ENCODE measurements at places on chromosomes 16 and 17.

GRCh38 chr17:50833510-50834428, 1.6 kb upstream of the WFIKKN2 start:
- DNase-seq = no peak

GRCh38 chr16:23863511-23864422, 28.0 kb downstream of the PRKCB start:
- no peak for DNase-seq

DNA sequence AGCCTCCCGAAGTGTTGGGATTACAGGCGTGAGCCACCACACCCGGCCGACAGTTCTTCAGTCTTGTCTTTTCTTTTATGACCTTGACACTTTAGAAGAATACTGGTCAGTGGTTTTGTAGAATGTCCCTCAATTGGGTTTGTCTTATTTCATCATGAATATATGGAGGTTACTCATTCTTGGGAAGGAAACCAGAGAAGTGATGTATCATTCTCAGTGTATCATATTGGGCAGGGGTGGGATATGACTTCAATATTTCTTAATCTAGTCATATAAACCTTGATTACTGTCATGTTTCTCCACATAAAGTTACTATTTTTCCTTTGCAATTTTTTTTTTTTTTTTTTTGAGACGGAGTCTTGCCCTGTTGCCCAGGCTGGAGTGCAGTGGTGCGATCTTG, 36.9 kb downstream of the SNTB2 start:
- no peak for DNase-seq

GRCh38 chr17:78805301-78805700, 23.2 kb upstream of the CYTH1 start:
- no peak for DNase-seq

DNA sequence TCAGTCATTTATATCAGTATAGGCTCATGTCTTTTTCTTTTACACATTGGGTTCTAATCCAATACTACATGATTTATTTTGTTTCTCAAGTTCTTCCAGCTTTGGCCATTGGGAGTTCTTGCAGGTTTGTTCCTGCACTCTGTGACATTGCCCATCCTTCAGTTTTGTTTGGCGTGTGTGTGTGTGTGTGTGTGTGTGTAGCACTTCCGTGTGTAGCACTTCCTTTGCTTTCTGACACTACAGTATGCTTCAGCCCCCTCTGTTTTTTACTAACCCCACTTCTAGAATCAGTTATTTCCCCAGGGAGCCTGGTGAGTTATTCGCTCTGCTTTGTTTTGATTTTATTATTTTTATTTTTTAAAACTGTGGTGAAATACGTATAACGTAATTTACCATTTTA, 75.6 kb upstream of the LGALS9 start:
- DNase-seq = no peak

DNA sequence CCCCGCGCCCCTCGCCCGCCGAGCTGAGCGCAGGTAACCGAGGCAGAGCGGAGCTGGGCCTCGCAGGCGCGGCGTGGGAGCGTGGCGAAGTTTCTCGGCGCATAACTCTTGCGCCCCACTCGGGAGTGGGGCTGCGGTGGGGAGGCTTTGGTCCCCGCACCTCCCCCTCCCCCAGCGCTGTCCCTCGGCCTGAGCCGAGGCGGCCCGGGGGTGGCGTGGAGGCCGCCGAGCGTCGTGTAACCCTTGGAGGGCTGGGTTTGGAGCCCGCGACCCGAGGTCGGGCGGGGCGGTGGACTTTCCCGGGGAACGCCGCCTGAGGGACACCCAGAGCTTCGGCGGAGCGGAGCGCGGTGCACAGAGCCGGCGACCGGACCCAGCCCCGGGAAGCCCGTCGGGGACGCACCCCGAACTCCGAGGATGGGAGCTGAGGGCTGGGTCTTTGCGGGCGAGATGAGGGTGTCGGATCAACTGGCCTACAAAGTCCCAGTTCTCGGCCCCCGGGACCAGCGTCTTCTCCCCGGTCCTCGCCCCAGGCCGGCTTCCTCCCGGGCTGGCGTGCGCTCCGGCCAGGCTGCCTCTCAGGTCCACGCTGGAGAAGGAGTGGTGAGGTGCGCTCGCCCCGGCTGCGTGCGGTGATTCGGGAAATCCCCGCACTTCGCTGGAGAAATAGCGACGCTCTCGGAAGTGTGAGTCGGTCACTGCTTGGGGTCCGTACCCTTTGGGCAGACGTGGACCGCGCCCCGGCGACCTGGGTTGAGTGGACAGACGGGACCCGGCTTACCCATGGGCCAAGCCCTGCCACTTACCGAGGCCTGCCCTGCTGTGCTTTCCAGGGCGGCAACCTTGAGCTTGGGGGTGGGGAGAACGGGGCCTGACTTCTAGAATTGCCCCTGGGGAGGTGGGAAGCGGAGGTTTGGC, 168.4 kb downstream of the RAB11FIP4 start:
- DNase-seq = no peak

DNA sequence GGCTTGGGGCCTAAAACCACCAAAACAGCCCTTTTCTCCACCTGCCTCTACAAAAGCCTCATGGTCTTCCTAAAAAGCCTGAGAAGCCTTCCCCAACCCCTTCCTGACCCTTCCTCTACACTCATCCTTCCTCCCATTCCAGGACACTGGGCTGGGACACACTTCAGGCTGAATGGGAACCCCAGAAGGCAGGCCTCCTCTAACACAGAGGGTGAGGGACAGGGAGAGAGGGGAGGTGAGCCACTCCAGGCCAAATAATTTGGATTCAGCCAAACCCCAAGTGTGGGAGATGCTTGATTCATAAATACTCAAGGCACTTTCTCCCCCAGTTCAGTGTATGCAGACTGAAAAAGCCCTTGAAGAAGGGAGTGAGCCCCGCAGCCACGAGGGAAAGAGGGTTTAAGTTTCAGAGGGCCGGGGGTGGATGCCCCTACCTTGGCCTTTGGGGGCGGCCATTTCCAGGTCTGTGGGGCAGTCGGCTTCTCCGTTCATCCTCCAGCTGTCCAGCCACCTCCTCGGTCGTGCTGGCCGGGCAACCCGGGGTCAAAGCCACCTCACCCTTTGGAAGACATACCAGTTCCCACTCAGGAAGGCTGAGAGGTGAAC, 1.6 kb downstream of the UBTF start:
- DNase-seq = no peak

GRCh38 chr16:30054959-30055553, 10.5 kb upstream of the ALDOA start:
- peak; percentile 27 for DNase-seq

DNA sequence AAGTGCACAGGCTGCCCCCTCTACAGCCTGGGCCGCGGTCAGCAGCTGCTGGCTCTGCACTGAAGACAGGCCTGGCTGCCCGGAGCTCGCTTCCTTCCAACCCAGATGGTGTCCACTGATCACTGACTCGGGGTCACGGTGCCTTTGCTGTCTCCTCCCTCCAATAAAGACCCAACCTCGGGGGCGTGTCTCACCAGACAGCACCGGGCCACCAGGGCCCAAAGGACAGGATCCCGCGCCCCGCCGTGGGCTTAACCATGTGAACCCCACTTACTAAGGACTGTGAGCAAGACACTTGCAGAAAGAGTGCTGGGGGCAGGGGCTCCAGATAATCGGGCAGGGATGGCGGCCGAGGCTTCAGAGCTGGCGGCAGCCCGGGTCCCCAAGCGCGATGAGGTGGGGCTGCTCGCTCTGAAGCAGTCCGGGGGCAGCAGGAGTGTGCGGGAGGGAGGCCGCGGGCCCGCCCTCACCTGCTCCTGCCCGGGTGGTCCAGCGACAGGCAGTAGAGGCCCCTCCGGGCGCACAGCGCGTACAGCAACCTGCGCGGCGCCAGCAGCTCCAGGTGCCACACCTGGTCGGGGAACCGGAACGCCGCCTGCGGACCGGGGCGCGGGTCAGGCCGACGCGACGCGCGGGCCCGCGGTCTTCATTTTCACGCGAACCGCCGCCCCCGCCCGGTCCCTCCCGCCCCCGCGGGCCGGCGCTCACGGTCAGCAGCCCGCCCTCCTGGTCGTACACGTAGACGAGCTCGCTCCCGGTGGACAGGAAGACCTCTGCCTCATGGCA, 502 bp downstream of the FAAP100 start:
- DNase-seq = no peak

DNA sequence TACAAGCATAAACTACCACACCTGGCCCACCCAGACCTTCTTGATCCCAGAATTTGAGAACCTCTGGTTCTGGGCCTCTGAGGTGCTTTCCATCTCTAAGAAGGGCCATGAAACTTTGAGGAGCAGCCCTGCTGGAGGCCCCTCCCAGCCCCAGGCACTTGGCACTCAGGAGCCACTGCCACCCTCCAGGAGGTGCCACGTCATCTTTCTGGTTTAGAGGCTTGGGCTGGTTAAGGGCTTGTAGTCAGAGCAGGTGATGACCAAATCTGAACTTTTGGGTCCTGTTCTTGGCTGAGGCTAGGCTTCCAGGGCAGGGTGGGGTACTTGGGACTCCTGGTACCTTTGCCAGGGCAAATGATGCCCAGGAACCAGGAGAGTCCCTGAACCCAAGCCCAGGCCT, 13.8 kb upstream of the DLX4 start:
- DNase-seq = no peak

- no peak for DNase-seq
Observed at GRCh38 chr16:89291363-89291762, 73.9 kb downstream of the ZNF778 start.

GRCh38 chr17:68198931-68199836, 48.7 kb upstream of the AMZ2 start:
- no peak for DNase-seq

DNA sequence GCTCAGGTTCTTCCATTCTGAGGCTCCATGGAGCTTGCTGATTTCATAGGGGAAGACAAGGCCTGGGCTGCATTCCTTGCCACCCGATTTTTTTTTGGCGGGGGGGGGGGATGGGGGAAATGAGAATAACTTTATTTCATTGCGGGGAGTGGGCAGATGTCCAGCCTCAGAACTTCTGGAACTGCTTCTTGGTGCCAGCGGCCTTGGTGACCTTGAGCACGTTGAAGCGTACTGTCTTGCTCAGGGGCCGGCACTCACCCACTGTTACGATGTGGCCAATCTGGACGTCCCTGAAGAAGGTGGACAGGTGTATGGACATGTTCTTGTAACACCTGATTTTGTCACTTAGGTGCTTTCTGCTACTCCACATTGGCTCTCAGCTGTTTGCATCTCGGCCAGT, 8.3 kb upstream of the CENPT start:
- no peak for DNase-seq

- no peak for DNase-seq
Observed at GRCh38 chr17:30234296-30234695, 1.2 kb downstream of the SLC6A4 start.

GRCh38 chr17:45006927-45007461, 38.9 kb upstream of the C1QL1 start:
- no peak for DNase-seq

GRCh38 chr17:44197980-44198720, 1.5 kb downstream of the ATXN7L3 start:
- DNase-seq = no peak

DNA sequence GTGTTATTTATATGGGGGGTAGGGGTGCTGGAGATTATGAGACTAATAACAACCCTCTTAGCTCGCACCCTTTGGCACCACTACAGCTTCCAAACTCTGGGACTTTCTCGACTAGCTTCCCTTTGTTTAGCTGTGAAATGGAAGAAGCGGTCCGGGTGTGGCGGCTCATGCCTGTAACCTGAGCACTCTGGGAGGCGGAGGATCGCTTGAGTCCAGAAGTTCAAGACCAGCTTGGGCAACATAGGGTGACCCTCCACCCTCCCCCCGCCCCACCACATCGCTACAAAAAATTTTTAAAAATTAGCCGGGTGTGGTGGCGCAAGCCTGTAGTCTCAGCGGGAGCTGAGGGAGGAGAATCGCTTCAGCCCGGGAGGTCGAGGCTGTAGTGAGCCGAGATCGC, 814 bp upstream of the CDH3 start:
- no peak for DNase-seq

DNA sequence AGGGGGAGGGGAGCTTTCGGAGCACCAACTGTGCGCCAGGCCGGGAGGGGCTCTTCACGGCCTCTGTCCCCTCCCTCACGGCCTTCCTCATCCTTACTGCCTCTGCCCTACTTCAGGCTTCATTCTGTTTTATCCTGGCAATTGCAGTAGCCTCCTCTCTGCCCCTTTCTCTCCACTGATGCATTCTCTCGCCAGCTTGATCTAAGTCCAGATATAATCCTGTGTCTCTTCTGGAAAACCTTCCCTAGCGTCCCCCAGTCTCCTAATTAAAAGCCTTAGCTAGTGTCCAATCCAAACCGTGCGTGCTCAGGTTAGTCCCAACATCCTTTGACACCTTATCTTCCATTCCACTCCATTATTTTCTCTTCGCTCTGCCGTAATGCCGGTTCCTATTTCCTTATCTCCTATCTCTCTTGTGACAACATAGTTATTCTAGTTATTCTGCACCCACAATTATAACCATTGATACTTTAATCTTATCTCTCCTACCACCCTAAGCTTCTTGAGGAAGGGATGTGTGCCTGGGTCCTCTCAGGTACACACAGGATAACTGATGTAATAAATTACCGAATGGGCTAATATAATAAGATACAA, 869 bp downstream of the ZNF48 start:
- DNase-seq = no peak

- DNase-seq = no peak
Observed at GRCh38 chr16:20260215-20261009, 66.9 kb downstream of the GP2 start.

DNA sequence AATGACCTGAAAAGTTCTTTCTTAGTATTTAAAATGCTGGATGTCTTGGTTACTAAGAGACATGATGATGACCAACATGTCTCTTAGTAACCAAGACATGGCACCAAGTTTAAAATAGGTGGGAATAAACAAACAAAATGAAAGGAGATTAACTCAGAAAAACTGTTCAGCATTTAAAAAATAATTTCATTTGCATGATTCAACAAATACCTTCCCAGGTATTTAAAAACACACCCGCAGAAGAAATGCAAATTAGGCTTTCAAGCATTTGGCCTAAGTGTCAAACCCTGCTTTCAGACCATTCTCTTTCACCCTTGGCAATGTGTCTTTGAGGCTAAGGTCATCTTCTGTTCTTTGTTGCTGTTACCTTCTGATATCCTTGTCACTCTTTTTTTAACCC, 91.4 kb upstream of the CORO6 start:
- no peak for DNase-seq

GRCh38 chr17:78852709-78853121, 12.1 kb upstream of the USP36 start:
- no peak for DNase-seq

DNA sequence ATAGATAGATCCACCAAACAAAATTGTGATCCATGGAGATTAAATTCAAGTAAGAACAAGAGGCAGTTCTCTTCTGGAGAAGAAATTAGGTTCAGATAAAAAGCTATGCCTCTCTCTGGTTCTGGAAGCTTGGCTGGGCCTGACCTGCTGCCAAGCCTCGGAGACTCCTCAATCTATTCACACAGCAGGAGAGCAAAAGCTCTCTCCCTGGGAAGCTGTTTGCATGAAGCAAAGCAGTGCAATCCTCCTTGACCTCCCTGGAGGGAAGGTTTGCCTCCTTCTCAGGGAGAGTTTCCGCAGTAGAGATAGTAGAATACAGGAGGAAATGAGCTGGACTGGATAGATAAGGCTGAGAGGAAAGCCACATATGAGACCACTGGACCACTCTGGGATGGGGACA, 78.1 kb upstream of the GNAO1 start:
- no peak for DNase-seq
